BJ (cell line): ENCODE measurements at places on chromosomes 12 and 14.

DNA sequence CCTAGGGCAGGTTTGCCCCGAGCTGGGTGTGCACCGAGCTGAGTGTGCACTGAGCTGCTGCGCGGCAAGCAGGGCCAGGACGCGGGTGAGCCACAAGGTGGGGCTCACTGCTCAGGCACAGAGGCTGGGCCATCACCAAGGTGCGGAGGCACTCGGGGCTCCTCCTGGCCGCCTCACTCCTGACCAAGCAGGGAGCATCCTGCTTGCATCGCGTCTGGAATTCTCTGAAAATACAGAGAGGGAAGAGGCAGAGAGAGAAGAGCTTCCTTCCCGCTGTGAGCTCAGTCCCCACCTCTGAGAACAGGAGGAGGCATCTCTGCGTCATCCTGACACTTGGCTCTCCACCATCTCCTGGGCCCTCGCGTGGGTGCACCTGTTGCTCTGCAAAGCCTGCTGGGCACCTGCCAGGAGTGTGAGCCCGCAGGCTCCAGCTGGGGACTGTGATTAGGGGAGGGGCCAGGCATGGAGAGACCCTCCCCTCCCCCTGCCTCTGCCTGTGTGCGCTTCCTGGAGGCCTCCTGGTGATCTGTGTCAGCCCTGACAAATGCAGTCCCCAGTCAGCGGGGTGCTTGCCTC, 116.3 kb downstream of the GLT1D1 start:
- no peak for DNase-seq

DNA sequence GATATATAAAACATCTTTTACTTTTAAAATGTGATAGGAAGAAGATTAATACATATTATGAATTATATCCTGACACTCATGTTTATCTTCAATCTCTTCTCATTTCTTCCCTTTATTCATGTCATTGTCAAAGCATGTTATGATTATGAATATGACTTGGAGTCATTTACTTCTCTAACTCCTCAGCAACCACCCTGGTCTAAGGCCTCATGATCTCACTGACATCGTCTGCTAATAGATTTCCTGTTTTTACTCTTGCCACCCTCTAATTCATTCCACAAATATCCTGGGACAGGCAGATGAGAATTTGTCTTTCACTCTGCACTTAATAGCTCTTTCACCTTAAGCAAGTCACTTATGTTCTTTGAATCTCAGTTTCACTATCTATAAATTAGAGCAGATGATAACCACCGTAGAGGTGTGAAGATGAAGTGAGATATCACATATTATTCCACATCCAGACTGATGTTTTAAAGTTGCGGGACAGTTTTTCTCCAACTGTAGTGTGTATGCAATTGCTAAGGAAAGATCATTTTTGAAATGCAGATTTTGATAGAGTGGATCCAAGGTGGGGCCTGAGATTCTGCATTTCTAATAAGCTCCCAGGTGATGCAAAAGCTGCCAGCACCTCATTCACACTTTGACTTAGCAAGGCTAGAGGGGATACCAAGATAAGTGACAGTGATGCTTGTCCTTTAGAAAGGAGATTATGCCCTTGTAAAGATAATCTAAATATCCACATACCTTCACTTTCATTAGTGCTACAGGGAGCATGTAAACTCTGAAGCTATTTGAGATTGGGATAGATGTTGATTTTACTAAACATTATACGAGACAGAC, 3.3 kb upstream of the IAPP start:
- DNase-seq: no peak

GRCh38 chr12:72089678-72090077, 151.0 kb downstream of the TPH2 start:
- DNase-seq: no peak

DNA sequence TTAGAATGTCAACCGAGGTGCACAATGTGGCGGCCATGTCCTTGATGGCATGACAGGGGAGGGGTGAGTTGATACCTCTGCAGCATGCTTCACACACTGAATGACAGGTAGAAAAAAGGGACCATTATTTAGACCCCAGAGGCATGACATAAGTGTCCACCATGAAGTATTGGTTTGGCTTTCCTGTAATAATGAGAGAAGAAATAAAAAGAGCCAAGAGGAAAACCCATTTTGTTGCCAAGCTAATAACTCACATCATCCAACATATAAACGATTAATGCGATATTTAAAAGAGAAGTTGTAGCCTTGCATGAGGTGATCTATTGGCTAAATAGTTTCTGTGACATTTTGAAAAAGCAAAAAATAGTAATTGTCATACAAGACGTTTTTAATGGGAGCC, 343.4 kb downstream of the LRIG3 start:
- DNase-seq: no peak

DNA sequence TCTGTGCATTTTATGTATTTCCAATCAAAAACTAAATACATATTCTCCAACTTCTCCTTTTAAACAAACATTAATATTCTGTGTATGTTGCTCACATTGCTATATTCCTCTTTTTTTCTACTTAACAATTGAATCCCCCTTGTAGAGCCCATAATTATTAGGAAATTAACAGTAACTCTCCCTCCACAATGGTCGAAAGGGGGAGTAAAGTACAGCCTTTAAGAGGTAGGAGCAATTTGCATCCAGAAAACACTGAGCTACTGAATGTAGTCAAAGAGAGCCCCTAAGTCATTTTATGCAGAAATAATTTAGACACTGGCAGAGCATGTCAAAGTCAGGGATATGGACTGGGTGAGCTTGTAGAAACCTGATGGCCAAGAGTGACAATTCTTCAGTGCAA, 57.2 kb upstream of the SCN8A start:
- no peak for DNase-seq

DNA sequence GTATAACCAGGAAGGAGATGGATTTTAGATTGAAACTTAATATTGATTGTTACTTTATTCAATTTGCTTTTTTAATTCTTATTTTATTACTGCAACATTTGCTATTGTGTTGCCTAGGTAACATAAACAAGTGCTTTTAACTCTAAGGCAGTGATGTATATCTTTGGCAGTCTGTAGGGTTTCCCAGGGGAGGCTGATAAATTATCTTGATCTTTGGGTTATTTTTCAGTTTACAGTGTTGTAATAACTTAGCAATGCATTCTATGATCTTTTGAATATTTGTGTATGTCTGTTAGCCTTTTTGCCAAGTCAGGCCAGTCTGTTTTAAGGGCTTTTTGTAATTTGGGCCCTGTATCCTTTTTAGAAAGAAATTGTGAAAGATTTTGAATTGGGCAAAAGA, 7.8 kb upstream of the DTD2 start:
- DNase-seq: peak; percentile 17

DNA sequence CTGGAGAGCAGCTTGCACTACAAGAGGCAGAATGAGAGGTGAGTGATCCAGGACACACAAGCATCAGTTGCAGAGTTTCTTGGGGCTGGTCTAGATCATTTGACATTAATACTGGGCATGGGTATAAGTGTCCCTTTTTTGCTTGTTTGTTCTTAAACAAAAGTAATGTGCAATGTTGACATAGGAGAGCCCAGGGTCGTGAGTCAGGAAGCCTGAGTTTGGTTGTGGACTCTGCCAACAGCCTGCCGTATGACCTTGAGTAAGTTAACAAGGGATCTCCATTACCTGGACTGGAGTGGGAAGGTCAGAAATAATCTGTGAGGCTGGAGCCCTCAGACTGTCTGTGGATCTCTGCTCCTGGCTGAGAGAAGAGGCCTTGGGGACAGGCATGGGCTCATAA, 170.3 kb downstream of the KCNA5 start:
- DNase-seq: no peak

GRCh38 chr12:95224202-95225170, 6.9 kb downstream of the VEZT start:
- DNase-seq: no peak

GRCh38 chr14:67514650-67515385, 18.3 kb upstream of the PLEKHH1 start:
- DNase-seq: no peak

GRCh38 chr12:118417942-118418341, 41.6 kb downstream of the SUDS3 start:
- no peak for DNase-seq

GRCh38 chr12:109844091-109844490, 10.9 kb upstream of the TRPV4 start:
- no peak for DNase-seq

DNA sequence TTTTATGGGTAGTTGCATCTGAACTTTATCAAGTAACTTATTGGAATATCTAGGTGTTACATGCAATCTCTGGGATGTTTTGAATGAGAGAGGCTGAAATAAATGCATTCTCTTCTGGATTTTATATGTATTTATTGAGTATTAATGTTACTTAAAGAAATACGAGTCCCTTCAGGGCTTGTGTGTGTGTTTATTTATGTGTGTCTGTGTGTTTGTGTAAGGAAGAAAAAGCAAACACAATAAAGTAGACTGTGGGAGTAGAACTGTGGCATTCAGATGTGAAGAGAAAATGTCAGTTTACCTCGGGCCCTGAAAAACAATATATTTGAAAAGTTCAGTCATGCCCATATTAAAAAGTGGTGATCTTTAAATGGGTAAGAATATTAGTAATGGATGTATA, 250.5 kb downstream of the RPL10L start:
- DNase-seq: no peak

DNA sequence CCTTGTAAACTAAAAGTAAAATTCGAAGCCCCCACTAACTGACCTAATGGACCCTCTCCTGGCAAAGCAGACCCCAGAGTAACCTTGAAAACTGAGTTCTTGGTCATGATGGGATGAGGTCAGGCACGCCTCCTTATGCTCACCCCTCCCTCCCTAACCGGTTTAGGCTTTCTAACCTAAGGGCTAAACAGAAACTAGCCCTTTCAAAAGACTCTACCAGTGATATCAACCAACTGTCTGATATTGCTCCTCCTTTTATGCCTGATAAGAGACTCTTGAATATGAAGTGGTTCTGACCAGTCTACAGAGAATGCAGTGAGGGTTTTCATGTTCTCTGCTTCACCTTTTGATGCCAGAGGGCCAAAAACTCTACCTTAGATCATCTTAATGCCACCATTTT, 4.8 kb upstream of the LPCAT3 start:
- DNase-seq: no peak

GRCh38 chr12:28145216-28145615, 45.0 kb upstream of the CCDC91 start:
- no peak for DNase-seq

- no peak for DNase-seq
Observed at GRCh38 chr14:100830681-100831080, 4.8 kb downstream of the MEG3 start.

DNA sequence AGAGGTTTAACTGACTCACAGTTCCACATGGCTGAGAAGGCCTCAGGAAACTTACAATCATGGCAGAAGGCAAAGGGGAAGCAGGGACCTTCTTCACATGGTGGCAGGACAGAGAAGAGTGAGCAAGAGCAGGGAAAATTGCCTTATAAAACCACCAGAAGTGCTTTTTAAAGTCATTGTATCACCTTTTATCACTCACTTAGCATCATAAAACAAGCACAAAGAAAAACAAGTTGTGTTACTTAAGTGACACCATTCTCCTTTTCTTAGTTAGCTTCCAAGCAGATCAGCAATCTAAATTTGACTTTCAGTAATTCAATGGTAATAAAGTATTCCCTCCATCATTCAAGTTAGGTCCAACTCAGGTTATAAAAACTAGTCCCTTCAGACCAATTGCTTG, 28.5 kb downstream of the OSBPL8 start:
- DNase-seq: no peak

DNA sequence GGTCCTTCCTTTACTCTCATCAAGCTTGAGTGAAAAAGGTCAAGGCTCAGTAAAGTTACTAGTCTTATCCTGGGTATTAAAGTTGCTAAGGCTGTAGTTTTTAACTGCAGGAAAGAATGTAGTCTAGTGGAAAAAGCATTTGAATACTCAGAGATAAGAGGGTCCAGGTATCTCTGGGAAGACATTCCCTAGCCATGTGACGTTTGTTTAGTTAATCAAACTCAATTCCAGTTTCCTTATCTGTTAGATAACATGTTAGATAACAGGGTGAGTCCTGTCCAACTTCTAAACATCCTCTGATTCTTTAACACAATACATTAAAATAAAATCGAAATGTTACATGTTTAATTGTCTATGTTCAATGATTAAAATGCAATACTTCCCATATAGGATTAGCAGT, 720.7 kb upstream of the LMO3 start:
- DNase-seq: no peak

GRCh38 chr14:74713395-74713735, 421 bp downstream of the FCF1 start:
- DNase-seq: no peak

DNA sequence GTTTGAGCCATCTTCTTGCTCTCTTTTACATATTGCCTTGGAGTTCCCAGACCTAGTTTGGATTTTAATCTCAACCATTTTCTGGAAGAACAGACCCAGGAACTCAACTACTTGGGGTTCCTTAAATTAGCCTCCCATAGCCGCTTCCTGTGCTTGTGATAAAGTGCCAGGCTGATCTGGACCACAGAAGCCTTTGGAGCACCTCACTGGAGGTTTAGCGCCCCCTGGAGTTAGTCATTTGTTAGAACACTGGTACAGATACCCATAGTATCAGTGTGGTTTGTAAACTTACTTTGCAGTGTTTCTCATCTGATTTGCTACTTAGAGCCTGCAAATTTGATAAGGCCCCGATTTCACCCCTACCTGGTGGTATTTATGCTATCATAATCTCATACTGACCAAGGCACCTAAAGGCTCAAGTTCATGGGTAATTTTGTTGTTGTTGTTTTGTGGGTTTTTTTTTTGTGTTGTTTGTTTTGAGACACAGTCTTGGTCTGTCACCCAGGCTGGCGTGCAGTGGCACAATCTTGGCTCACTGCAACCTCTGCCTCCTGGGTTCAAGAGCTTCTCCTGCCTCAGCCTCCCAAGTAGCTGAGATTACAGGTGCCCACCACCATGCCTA, 3.7 kb downstream of the UNC119B start:
- no peak for DNase-seq

GRCh38 chr12:106839333-106839732, 64.9 kb downstream of the RIC8B start:
- DNase-seq: no peak

DNA sequence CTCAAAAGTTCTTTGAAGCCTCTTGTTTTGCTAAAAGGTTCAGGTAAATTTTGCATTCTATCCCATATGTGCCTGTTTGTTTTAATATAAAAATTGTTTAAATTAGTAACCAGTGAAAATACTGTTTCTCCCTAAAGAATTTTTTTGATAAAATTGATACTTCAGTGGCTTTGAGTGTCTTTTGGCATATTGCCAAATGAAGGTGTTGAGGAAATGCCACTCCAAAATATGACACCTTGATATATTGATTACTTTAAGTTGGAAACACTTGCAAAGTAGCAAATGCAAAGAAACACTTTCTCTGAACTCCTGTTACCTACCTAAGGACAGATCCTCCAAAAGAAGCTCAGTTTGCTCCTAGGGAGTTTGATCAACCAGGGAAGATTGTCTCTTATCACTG, 8.4 kb downstream of the STYX start:
- no peak for DNase-seq

GRCh38 chr12:87796961-87797516, 232.2 kb downstream of the C12orf50 start:
- no peak for DNase-seq

- DNase-seq: no peak
Observed at GRCh38 chr12:47755655-47756562, 2.8 kb downstream of the RAPGEF3 start.

DNA sequence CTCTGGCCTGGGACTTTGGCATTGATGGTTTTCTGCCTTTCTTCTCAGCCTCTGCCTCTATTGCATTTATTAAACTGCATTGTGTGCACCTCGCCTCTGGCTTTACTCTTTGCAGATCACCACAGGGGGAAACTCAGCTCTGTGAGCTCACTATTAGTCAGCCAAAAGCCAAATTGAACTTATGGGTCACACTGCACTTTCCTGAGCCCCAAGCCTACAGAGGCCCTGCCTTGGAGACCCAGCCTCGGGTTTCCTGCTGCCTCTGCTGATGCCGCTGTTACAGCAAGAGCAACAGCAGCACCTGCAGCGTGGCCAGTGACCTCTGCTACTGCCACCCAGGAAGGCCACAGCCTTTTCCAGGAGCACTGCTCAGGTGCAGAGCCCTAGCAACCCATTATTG, 122.5 kb downstream of the DAD1 start:
- DNase-seq: no peak
